Naive thymus-derived CD8-positive, alpha-beta T cell (primary cell): ENCODE measurements at places on chromosomes 5 and 9. TPM values are rescaled to one million over a fixed set of nuclear protein-coding genes. Genes with fewer than 3 reads are reported as not detected.

Gene MYMK
- total RNA-seq = not detected

Gene BTNL9
- total RNA-seq = 0.25 TPM

Gene VCAN
- 0.39 TPM for total RNA-seq

Gene SLC6A7
- total RNA-seq = not detected

Gene TAF11L10
- not detected for total RNA-seq

Gene RANBP3L
- not detected for total RNA-seq

Gene GABRG2
- not detected for total RNA-seq

Gene IL4
- not detected for total RNA-seq

Gene MAMDC4
- total RNA-seq = 6.3 TPM

Gene SLC6A3
- total RNA-seq = 0.27 TPM

Gene ELOVL7
- not detected for total RNA-seq
